NCI-H1105 treated with DMSO at 0.1 percent for 48 hours (cell line): ENCODE measurements at places on chromosomes 5 and 9.

GRCh38 chr9:35842795-35843194 lies 13.8 kb downstream of the TMEM8B start:
- DNase-seq: no peak

DNA sequence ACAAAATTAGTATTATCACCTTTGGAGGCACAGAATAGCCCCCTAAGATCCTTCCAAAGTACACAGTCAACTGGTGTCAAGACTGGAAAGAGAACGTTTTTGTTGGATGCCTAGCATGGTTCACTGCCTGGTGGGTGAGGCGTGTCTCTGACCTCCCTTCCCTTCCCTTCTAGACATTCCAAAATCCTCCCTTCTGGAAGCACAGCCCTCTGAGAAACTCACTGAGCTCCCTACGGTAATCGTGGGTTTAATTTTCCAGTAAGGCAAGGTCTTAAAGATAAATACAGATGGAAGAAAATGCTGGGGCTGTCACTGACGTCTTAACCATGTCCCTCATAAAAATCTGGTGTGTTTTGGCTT lies 138.8 kb downstream of the LIFR start:
- DNase-seq: no peak

DNA sequence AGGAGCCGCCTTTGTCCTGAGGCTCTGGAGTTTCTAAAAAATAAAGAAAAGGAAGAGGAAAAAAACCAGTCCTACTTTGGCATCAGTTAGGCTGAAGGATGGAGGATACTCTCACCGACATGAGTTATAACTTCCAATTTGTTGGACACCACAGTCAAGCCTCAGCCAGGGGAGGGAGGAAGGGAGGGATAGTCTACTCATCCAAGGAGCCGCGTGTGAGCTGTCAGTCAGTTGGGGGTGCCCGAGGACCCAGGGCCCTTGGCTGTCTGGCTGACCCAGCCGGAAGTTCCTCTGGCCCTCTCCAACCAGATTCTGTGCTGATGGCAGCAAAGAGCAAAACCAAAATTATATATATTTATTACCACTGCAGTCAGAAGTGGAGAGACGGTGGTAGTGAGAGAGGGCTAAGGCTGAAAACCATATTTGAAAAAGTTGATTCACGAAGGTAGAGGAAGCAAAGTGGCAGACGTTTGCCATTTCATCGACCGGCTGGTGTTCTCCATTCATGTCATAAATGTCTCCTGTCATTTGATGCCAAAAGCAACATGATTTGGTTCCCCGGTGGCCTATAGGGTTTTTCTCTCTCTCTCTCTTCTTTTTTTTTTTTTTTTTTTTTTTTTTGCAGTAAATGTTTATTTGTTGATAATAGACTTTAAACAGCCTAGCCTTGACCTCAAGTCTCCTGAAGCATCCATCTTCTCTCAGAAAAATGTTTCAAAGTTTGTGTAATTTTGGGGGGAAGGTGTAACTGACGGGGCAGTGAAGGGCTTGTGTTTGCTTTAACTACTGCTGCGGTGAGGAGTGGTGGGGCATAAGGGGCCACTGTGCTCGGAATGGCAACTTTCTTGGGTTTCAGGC lies 7.6 kb downstream of the LMX1B start:
- no peak for DNase-seq

DNA sequence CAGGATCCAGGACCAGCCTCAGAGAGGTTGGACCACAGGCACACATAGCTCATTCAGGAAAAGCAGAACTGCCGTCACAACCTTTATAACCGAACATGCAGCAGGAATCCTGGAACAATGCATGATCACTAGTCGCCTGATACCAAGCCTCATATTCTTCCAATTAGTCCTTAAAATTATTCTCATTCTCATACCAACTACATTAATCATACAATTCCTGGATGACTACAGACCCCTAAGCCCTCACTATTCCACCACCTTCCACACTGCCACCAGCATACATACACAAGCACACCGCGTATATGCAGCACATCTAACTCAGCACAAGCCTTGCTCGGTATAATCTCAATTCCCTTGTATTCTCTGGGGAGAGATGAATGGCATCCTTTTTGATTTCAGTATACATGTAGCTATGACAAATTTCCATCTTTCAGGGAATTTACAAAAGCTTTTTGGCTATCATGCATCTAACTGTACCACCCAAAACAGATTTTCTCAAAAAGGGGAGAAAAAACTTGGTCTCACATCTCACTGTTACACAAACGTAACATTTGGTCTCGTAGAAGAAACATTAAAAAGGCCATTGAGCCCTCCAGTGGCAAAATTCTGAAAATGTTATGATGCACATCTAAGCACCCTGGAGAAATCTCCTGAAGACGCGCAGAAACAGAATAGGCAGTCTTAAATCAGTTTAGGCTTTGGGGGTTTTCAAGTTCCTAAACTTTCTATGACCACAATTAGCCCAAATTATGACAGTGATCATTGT lies 46.2 kb downstream of the MCTP1 start:
- no peak for DNase-seq

DNA sequence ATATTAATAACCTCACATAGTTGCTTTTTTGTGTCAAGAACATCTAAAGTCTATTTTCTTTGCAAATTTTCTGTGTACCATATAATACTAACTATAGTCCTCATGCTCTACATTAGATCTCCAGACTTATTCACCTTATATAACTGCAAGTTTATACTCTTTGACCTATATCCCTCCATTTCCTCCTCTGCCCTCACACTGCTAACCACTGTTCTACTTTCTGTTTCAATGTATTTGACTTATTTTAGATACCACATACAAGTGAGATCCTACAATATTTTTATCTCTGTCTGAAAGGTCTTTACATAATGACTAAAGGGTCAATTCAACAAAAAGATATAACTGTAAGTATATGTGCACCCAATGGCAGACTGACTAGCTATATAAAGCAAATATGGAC lies 789.7 kb upstream of the ZNF608 start:
- no peak for DNase-seq
